ENCODE measurements at places on chromosomes 12 and 14. TPM values are rescaled to one million over a fixed set of nuclear protein-coding genes. Genes with fewer than 3 reads are reported as not detected.

GRCh38 chr14:85532374-85533022 is 2.6 kb downstream of the FLRT2 start:
- no peak for DNase-seq

- DNase-seq = no peak
Measured at GRCh38 chr14:52080808-52081755, 12.2 kb upstream of the NID2 start.

Gene KRT3
- not detected for total RNA-seq

DNA sequence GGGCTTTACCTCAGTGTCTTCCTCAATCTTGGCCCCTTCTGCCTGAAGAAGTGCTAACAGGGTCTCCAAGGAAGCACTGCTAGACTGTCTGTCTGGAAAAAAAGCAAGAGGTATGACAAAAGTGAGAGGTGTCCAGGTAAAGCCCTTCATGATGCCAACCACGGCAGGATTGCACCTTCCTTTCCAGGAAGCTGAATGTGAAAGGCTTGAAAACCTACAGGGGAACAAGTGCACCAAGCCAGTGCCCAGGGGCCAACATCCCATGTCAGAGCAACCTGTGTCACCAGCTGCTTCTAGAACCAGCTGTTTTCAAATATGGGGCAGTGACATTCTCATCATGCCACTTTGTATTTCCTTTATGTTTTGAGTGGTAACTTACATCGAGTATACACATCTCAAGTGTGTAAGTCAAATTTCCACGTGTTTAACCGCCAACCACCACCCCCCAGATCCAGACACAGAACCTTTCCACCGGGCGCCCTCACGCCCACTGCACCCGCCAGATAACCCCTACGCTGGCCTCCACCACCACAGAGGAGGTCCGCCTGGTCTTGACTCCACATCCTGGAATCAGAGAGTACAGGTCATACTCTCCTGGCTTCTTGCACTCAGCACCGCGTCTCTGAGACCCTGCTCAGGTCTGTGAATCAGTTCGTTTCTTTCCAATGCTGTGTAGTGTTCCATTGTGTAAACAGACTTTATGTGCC is 27.3 kb downstream of the VPS37B start:
- no peak for DNase-seq

Gene RHEBL1
- not detected for total RNA-seq

DNA sequence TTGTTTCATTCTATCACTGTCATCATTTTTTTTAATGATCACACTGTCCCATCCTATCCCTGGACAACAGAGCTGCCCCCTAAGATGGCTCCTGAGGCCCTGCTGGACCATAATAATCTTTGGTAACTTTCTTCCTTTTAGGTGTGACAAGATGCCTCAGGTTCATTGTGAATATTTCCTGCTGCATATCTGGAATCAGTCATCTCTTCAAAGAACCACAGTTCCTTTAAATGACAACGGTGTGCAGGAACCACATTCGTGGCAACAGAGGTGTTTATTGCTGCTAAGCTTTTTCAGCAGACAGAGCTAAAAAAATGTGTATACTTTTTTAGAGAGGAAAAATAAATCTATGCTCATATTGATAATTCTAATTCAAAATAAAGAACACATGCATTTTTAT is 312.9 kb downstream of the MED13L start:
- no peak for DNase-seq

- DNase-seq = no peak
Measured at GRCh38 chr12:132190012-132190755, 45.9 kb downstream of the NOC4L start.

Gene ARF3
- 49.6 TPM for total RNA-seq

- no peak for DNase-seq
Measured at GRCh38 chr14:37678916-37679315, 83.5 kb downstream of the TTC6 start.

All from left ventricle myocardium inferior (tissue), 1 donor.